Fibroblast of upper back skin (primary cell): ENCODE measurements at places on chromosomes 16 and 17.

- peak; percentile 91 for DNase-seq
Measured at GRCh38 chr17:47276868-47277267, 23.2 kb downstream of the ITGB3 start.

- no peak for DNase-seq
Measured at GRCh38 chr17:82830249-82830661, 9.6 kb downstream of the ZNF750 start.

DNA sequence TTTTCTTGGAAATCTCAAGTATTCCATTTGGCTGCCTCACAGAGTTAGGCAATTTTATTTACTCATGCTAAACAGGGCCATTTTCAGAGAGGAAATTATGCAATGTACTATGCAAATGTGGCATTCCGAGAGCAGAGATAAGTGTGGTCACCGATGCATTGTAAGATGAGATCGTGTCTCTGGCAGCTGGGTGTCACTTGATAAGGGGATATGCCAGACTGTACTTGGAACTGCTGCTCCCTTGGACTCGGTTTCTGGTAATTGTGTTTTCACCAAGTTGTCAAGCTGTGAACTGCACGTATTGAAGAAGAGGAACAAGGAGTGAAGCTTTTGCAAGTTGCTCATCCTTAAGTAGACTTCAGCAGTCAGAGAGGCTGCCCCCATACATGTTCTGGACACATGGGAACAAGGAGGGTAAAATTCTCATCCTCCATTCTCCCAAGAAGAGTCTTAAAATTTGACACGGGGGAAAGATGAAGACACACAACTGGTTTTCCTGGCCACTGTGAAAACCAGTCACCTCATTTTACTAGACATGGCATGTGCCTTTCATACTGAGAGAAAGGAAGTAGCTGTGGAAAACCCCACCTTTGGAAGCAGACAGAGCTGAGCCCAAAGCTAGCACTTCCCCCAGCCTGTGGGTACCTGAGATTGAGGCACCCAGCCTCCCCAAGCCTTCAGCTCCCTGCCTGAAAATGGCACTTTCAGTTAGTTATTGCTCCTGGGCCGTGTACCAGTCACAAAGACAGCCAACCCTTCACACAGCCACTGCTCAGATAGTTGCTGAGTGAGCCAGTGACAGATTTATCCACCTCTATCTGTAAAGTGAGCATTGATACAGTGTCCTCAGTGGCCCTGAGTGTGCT, 150.7 kb downstream of the SOCS1 start:
- peak; percentile 89 for DNase-seq

DNA sequence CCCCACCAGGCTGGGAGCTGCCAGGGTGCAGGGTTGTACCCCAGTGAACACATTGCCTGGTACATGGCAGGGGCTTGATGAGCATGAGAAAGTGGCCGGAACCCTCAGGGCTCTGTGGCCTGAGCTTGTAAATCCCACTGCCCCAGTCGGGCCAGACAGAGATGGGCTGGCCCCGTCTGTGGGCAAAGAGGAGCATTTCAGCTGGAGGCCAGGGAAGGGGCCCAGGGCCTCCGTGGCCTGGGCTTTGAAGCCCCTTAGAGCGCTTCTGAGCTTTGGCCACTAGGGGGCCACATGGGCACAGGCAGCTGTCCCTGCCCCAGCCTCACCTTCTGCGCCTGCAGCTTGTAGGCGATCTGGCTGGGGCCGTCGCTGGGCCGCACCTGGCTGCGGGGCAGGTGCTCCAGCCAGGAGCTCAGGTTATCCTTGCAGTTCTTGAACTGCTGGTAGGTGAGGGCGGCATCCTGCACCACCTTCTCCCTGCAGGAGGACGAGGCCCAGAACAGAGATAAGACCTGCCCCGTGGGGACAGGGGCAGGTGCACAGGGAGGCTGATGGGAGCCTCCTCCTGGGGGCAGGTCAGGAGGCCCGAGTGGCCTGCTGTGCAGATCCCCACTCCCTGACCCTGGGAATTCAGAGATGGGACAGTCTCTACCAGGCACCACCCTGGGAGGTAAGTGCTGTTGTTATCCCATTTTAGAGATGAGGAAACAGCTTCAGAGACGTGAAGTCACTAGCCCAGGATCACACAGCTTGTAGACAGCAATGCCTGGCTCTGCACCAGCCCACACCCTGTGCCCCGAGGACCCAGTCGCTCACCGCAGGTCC, 12.8 kb downstream of the EVPL start:
- DNase-seq, result peak; percentile 61

DNA sequence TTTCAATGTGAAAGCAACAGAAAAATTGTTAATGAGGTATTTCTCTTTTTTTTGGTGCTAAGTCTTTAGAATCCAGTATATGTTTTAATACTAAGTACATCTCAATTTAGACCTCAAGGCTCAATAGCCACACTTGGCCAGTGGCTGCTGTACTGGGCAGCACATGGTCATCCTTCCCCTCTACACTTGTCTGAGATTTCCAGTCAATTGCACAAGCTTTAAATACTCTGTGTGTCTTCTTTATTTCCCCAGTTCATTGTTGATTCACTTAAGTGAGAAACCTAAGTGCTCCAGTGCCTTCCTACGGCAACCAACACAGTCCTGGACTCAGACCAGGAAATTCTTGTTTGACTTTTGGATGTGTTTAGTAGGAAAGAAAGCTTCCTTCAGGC, 62.2 kb downstream of the TNRC6C start:
- DNase-seq, result peak; percentile 20

- DNase-seq, result no peak
Measured at GRCh38 chr16:55379371-55379770, 55.4 kb downstream of the IRX6 start.

GRCh38 chr17:2800367-2800766, 4.1 kb downstream of the RAP1GAP2 start:
- no peak for DNase-seq

DNA sequence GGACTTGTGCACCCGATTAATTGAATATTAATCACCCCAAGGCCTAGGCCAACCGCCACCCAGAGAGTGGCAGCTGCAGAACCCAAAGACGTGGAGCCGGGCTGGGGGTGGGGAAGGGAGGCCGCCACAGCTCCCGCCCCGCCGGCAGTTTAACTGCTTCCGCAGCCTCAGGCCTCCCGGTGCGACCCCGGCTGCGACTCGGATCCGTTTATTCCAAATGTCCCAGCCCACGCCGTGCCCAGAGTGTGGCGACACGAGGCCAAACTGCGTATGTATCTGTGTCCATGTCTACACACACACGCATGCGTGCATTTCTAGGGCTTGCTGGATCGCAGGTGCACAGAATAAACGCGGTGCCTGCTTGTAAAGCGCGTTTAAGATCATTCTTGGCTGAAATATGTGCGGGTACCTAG, 802 bp upstream of the TOB1 start:
- DNase-seq, result no peak

GRCh38 chr17:57512258-57512657, 232.8 kb downstream of the CCDC182 start:
- DNase-seq, result no peak

- peak; percentile 87 for DNase-seq
Measured at GRCh38 chr17:7579001-7579833, at the start of gene CD68. CD68 (plus strand) TSS chr17:7579638; CDS start chr17:7579678, 40 bp downstream.

- no peak for DNase-seq
Measured at GRCh38 chr16:84617041-84617790, 662 bp downstream of the COTL1 start.

- peak; percentile 66 for DNase-seq
Measured at GRCh38 chr16:83956336-83957289, 3.6 kb downstream of the OSGIN1 start.

GRCh38 chr17:69282002-69282401, 44.9 kb downstream of the ABCA5 start:
- DNase-seq, result no peak

- no peak for DNase-seq
Measured at GRCh38 chr16:29903590-29903989, 3.3 kb downstream of the ASPHD1 start.

DNA sequence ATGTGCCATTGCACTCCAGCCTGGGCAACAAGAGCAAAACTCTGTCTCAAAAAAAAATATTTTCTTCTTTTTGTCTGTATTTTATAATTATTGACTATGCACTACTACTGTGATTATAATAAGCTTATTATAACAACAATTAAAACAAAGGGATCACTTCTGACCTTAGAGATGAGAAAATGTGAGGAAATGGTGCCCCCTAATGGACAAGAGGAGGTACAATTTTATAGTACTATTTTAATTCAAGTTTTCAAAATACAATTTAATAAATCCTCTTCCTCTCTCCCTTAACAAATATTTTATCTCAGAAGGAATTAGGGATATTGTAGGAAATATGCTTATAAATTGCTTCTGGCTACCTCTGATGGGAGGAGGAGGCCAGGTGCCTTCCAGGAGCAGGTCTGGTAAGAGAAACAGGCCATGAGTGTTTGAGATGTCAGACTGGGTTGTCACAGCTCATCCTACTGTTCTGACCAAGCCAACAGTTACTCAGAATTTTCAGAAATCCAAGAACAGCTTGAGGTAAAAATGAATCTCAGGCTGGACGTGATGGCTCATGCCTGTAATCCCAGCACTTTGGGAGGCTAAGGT, 14.0 kb downstream of the VPS53 start:
- peak; percentile 45 for DNase-seq

DNA sequence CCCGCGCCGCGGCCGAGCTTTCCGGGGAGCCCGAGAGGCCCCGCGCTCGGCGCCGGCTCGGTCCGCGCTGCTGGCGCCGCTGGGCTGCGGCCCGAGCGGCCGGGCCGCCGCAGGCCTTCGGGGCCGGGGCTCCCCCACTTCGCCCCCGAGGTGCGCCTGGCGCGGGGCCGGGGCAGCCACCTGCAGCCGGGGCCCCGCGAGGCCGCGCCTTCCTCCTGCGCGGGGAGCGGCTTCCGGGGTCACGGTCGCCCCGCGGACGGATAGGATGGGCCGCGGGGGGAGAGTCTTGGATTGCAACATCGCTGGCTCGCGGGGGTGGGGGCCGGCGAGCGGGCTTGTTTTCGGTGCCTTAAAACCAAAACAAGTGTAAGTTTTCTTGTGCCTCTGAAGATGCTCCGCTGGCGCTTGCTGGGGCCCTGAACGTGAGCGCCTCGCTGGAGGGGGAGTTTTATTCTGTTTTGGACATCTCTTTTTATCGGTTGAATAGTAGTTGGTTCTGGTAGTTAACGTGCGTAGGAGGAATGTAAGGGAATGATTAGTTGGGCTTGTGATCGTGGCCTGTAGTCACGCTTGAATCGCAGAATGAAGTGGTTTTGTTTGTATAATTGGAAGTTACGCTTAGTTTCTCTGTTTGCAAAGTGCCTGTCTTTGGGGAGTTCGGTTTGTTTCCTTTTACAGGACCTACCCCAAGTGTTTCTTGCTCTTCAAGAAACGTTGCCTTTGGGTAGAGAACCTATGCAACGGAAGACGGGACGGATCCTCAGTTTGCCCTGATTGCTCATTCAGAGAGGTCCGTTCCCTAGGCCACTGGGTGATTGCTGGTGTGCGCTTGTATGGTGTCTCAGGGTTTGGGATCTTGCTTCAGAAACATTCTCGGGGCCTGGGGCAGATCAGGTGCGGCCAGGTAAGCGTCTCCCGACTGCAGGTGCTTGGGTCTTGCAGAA, 724 bp downstream of the UBE2I start:
- peak; percentile 14 for DNase-seq

DNA sequence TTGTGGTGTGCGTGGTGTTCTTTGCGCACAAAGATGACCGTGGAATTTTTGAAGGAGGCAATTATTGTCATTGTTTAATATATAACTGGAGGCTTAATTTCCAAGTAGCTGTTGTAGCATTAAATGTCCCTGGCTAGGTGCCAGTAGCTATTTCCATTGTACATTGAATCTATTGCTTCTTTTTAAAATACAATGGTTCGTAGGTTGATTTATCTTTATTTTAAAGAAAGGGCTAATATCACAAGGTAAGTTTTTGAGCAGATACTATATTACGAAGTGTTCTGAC, 127.1 kb downstream of the RPTOR start:
- no peak for DNase-seq

- DNase-seq, result peak; percentile 25
Measured at GRCh38 chr16:48354877-48355855, 30.0 kb downstream of the SIAH1 start.

DNA sequence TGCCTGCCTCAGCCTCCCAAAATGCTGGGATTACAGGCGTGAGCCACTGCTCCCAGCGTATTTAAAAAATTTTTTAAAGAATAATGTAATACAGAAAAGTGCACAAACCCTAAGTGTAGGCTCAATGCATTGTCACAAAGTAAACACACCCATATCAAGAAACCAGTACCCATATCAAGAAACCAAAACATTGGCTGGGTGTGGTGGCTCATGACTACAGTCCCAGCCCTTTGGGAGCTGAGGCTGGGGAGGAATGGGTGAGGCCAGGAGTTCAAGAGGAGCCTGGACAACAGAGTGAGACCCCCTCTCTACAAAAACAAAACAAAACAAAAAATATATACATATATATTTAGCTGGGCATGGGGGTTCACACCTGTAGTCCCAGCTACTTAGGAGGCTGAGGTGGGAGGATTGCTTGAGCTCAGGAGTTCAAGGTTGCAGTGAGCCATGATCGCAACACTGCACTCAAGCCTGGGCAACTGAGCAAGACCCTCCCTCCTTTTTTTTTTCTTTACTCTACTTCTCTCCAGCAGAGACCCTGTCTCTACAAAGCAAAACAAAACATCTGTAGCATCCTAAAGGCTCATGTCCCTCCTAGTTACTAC, 9.3 kb upstream of the PRR14 start:
- no peak for DNase-seq

GRCh38 chr16:4828567-4829321, 18.3 kb downstream of the GLYR1 start:
- no peak for DNase-seq

- DNase-seq, result no peak
Measured at GRCh38 chr16:84041881-84042280, 714 bp downstream of the SLC38A8 start.

GRCh38 chr17:82334622-82335394, 1.2 kb upstream of the SECTM1 start:
- DNase-seq, result no peak

GRCh38 chr16:6827267-6827666, 505.4 kb upstream of the RBFOX1 start:
- DNase-seq, result no peak

DNA sequence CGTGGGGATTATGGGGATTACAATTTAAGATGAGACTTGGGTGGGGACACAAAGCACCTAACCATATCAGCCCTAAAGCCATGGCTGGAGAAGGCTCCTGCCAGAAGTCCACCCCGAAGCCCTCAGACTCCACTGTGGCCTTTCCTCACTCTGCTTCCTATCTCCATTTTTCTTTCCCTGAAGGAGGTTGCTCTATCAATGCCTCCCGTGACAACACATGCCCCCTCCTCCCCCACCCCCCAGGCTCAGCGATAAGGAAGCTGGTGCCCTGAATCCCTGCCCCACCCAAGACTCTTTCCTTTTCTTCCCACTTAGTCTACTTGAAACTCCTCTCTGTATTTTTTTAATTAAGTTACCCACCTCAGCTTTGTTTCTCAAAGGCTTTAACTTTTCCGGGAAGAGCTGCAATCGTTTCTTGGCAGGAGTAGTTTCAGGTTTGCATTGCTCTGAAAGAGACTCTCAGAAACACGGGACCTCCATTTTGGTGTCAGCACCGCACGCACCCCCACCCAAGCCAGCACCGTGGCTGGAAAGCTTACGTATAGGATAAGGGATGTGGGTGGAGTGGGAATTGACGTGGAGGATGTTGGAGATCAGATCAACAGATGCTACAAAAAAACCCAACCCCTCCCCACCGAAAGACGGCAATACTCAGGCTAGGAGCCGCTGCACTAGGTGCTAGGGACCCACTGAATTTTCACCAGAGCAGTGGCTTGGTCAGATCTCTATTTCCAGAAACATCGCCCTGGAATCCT, 15.2 kb upstream of the CA4 start:
- DNase-seq, result peak; percentile 28

- peak; percentile 67 for DNase-seq
Measured at GRCh38 chr17:42287977-42288802, at the start of gene STAT5A. STAT5A (plus strand) TSS chr17:42288498; CDS start chr17:42289412, 914 bp downstream.
